ENCODE measurements at places on chromosomes 1 and 21. TPM values are rescaled to one million over a fixed set of nuclear protein-coding genes. Genes with fewer than 3 reads are reported as not detected.

GRCh38 chr1:14787604-14788003, 189.1 kb downstream of the KAZN start:
- no peak overlapping the region for H3K27ac ChIP-seq
- no peak overlapping the region for H3K4me3 ChIP-seq
- DNase-seq = no peak
- no peaks in the 10 kb centered on the region for H3K27me3 ChIP-seq

DNA sequence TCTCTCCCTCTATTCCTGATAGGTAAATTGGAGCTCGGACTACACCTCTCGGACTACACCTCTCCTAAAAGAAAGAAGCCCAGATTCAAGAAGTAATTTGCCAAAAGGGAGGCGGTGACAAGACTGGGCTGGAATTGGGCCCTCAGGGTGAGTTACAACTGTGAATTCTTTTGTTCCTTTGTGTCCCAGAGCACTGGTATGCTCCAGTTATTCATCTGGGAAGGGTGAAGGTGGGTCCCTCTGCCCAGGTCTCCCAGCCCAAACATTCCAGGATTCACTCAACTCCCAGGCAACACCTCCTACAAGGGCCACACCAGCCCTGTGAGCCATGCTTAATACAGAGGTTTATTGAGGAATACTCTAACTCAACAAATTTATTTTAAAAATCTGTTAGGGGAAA, 69.2 kb downstream of the LMX1A start:
- H3K27ac ChIP-seq = no peak overlapping the region
- H3K27me3 ChIP-seq = peaks cover 46% of the 10 kb centered on the region
- no peak overlapping the region for H3K4me3 ChIP-seq
- DNase-seq = no peak
- H3K4me1 ChIP-seq = no peaks in the 10 kb centered on the region

DNA sequence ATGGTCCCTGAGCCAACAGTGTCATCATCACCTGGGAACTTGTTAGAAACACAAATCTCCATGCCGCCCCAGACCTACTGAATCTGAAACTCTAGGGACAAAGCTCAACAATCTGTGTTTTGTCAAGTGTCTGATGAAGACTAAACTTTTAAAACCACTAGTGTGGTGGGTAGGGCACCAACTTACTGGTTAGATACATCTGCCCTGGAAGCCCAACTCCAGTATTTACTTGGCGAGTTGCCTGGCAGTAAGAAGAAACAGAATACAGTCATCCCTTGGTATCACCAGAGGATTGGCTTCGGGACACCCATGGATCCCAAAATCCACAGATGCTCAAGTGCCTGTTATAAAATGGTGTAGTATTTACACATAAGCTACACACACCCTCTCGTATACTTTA, 367.9 kb upstream of the DUSP10 start:
- H3K27ac ChIP-seq = no peak overlapping the region
- H3K4me3 ChIP-seq = no peak overlapping the region
- no peaks in the 10 kb centered on the region for H3K36me3 ChIP-seq
- H3K27me3 ChIP-seq = no peaks in the 10 kb centered on the region
- no peak for DNase-seq

DNA sequence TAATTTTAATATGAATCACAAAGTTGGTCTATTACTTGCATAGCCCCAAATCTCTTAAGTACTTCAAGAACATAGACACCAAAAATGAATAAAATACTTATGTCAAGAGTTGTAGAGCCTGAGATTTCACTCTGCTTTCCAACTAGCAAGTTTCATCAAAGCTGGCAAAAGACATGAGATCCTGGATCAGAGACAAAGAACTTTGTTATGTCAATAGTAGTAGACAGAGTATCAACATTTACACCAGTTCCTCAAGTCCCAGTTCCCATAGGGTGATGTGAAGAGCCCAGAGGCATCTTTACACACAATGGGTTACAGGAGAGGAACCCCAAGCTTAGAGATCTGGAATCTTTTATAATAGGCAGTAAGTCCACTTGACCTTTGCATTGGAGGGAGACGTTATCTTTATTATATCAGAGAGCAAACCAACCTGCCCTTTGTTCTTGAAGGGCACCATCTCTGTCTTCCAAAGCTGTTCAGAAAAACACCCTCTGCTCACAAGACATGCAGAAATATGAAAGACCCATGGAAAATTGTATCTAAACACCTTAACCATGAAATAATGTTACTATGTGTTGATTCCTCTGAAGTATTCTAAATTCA, 174.4 kb upstream of the GALNT2 start:
- peaks cover 9% of the 10 kb centered on the region for H3K27me3 ChIP-seq
- no peak overlapping the region for H3K4me3 ChIP-seq
- H3K36me3 ChIP-seq = no peaks in the 10 kb centered on the region
- no peaks in the 10 kb centered on the region for H3K4me1 ChIP-seq
- H3K27ac ChIP-seq = no peak overlapping the region
- no peak for DNase-seq

- H3K27ac ChIP-seq = no peak overlapping the region
- no peaks in the 10 kb centered on the region for H3K27me3 ChIP-seq
- no peak for DNase-seq
- H3K4me1 ChIP-seq = no peaks in the 10 kb centered on the region
- H3K36me3 ChIP-seq = no peaks in the 10 kb centered on the region
Observed at GRCh38 chr1:176552999-176553398, 90.0 kb downstream of the PAPPA2 start.

DNA sequence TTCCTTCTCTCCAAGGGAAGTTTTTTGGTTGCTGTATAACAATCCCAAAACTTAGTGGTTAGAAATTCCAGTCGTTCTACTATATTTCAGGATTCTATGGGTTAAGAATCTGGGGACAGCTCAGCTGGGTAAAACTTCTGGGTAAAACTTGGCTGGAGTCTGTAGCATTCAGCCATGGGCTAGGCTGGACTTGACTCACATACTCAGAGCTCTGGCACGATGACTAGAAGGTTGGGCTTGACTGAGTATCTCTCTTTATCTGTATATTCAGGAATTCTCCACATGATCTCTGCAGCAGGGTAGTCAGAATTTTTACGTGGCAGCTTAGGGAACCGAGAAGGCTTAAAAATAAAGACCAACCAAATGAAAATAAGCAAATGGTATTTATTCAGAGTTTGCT, 28.2 kb upstream of the HRNR start:
- no peak overlapping the region for H3K27ac ChIP-seq
- H3K4me1 ChIP-seq = no peaks in the 10 kb centered on the region
- H3K27me3 ChIP-seq = no peaks in the 10 kb centered on the region
- no peak for DNase-seq
- no peak overlapping the region for H3K4me3 ChIP-seq

DNA sequence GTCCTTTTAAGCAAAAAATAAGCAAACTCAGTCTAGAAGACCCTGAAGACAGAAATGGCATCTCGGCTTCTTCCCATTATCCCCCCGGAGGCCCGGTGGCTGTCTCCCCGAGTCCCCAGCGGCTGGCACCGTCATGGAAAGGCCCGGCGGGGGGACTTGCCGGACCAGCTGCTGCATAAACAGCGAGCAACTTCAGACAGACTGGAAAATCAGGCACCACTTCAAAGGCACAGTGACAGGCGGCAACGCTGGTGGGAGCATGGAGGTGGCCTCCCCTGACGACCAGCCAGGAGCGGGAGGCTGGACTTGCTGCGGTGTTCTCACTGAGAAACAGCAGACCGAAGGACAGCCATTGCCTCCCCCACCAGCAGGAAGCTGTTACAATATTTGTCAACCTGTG, 18.4 kb upstream of the C1QA start:
- no peak for DNase-seq
- H3K36me3 ChIP-seq = no peaks in the 10 kb centered on the region
- no peak overlapping the region for H3K27ac ChIP-seq
- H3K4me3 ChIP-seq = no peak overlapping the region
- H3K4me1 ChIP-seq = no peaks in the 10 kb centered on the region
- H3K27me3 ChIP-seq = peaks cover 5% of the 10 kb centered on the region

DNA sequence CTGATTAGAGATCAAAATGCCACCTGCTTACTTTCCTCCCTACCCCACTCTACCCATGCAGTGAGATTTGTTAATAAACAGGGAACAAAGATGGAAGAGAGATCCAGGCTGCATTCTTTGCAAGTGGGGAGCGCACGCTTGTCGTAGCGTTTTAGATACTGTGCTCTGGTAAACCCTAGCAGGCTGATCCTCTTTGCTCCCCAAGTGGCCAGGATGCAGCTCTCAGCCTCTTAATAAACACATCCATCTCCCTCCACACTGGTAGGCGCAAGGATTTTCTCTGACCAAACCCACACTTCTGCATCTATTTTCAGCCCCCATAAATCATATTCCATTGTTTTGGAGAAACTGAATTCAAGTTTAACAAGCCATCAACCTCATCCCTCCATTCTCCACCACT, 2.9 kb downstream of the PGBD5 start:
- H3K4me1 ChIP-seq = peaks cover 11% of the 10 kb centered on the region
- H3K27me3 ChIP-seq = peaks cover 87% of the 10 kb centered on the region
- no peak overlapping the region for H3K27ac ChIP-seq
- H3K4me3 ChIP-seq = no peak overlapping the region
- no peak for DNase-seq
- H3K36me3 ChIP-seq = no peaks in the 10 kb centered on the region

DNA sequence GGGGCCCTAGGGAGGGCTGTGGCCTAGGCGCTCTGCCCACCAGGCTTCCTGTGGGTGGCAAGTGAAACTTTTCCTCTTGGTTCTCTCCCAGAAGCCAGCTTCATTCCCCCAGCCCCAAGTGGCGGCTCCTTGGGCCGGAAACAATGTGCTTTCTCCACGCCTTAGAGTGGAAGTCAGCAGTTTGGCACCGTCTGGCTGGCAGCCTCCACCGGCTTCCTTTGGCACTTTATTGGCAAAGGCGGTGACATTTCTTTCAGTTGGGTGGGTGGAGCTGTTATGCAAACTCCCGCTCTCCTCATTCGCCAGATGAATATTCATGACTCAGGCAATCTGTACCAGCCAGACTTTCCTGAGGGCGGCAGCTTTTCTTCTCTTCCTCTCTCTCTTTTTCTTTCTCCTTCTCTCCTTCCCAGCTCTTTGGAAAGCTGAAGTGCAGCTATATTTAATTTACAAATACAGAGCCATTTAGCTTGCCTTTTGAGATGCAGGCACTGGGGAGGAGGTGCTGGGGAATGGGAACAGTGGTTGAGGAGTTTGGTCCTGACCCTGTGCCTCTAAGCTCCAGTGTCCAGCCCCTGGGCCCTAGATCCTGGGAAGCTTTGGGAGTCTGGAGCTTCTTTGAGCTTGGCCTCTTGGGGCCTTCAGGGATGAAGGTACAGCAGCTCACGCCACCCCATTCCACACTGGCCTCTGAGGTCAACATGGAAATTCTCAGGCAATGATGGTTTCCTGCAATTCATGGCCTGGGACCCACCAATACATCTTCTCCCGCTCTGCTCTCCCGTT, 67.8 kb upstream of the POU3F1 start:
- DNase-seq = no peak
- H3K27me3 ChIP-seq = no peaks in the 10 kb centered on the region
- no peaks in the 10 kb centered on the region for H3K4me1 ChIP-seq
- no peaks in the 10 kb centered on the region for H3K36me3 ChIP-seq
- H3K4me3 ChIP-seq = no peak overlapping the region

DNA sequence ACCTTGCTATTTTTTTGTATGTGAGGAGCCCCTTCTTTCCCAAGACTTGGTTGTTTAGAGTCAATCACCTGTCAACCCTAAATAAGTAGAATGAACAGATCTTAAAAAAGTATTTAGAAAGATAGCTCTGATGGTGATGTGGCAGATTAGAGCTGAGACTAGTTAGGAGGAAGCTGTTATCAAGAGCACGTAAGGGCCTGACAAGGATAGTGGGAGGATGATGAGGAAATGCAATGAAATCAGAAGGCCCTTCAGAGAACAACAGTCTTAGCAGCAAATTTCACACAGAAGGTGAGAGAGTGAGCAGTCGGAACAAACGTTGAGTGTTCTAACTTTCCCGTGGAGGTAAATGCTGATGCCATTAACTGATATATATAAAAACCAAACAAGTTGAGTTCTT, 15.9 kb upstream of the S1PR1 start:
- H3K4me1 ChIP-seq = no peaks in the 10 kb centered on the region
- no peaks in the 10 kb centered on the region for H3K36me3 ChIP-seq
- no peak for DNase-seq
- no peaks in the 10 kb centered on the region for H3K27me3 ChIP-seq

- no peak overlapping the region for H3K27ac ChIP-seq
- no peak for DNase-seq
- no peak overlapping the region for H3K4me3 ChIP-seq
- H3K27me3 ChIP-seq = no peaks in the 10 kb centered on the region
- H3K36me3 ChIP-seq = no peaks in the 10 kb centered on the region
Observed at GRCh38 chr1:246794828-246795671, 70.8 kb downstream of the SCCPDH start.

The CLCNKA gene
- 0.12 TPM for total RNA-seq

The PEAR1 gene
- 10.6 TPM for total RNA-seq

The KIF17 gene
- total RNA-seq = 4.1 TPM

The C1QC gene
- 577 TPM for total RNA-seq

The ANKRD65 gene
- total RNA-seq = 18.4 TPM

All from left lung (tissue), 14 donors.